ENCODE measurements at places on chromosomes 1 and 21. TPM values are rescaled to one million over a fixed set of nuclear protein-coding genes. Genes with fewer than 3 reads are reported as not detected.

DNA sequence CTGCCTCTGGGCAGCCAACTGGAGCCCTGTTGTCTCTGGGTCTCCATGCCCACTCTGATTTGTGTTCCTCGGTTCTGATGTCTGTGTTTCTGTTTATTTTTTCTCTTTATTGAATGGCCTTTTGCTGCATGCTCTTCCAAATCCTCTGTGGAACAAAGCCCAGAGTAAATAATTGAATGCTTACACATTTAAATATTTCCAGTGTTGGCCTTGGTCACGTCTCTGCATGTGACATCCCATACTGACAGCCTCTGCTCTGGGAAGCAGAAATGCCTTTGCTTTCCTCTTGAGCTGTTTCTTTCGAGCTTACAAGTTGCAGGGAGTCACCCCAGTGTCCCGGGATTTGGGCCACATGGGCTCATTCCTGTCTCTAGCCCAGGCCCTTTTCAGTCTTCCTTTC, 267.9 kb downstream of the PTPRU start:
- DNase-seq, result no peak

Gene CPLANE2
- total RNA-seq, result 6.4 TPM

- no peak for DNase-seq
These were observed 37.8 kb downstream of the FUBP1 start for GRCh38 chr1:77940921-77941570.

GRCh38 chr1:37394574-37395464, 79.6 kb upstream of the ZC3H12A start:
- DNase-seq, result peak; percentile 92

Gene OR2AK2
- total RNA-seq, result not detected

Gene SNX7
- total RNA-seq, result 27.1 TPM

DNA sequence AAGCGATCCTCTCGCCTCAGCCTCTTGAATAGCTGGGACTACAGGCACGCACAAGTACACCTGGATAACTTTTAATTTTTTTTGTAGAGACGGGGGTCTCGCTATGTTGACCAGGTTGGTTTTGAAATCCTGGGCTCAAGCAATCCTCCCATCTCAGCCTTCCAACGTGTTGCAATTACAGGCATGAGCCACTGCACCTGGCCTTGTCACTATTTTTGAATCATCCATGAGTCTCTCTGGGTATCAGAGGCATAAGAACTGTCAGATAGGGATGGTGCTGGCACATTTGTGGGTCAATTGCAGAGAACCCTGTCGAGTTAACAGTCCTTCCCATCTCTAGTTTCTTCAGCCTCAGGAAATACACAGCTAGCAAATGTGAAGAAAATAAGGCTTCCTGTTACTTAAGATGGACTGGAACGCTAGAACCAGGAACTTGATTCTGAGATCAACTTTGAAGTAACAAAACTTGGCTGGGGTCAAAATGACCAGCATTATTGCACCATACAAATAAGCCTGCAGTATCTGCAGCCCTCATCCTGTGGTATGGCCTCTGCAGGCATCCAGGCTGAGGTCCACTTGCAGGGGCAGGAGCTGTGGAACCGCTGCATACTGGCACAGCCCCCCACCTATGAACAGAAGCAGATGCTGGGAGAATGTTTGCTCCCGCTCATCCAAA, 124.3 kb upstream of the GADD45A start:
- DNase-seq, result no peak

Gene SLC66A1
- 29.5 TPM for total RNA-seq

GRCh38 chr1:6334261-6334993, 59.1 kb downstream of the ACOT7 start:
- no peak for DNase-seq

Gene SPRR2E
- not detected for total RNA-seq

DNA sequence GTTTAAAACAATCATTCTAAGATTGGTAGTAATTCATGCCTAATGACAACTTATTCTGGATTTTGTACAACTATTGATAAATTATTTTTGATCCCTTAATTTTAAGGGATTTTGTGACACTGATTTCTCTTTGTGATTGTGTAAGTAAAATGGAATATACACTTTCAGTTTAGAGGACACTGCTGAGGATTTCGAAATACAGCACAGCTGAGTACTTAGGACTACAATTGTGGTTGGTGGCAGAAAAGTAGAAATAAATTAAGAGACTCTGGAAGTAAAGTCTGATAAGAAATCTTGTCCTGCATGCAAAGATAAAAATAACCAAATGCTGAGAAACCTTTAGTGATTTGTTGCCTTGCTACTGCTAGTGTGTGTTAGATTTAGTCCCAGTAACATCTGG, 40.0 kb downstream of the TYW3 start:
- no peak for DNase-seq

GRCh38 chr1:30969903-30970302, 61.3 kb upstream of the SDC3 start:
- no peak for DNase-seq

DNA sequence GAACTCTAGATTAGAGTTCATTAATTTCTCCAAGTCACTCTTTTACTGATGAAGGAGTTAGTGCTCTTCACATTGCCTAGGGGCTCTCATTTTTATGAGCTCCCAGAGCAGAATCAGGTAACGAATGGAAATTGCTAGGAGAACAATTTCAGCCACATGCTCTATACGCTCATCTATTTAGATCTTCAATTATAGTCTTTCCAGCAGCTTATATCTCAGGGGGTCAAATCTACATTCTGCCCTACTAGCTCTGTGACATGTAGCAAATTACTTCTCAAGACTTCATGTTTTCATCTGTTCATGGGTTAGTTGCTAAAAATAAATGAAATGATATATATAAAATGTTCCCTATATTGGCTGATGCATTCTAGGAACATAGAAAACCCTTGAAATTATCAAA, 183.6 kb downstream of the PLPP3 start:
- DNase-seq, result no peak

Gene RER1
- total RNA-seq, result 133 TPM

DNA sequence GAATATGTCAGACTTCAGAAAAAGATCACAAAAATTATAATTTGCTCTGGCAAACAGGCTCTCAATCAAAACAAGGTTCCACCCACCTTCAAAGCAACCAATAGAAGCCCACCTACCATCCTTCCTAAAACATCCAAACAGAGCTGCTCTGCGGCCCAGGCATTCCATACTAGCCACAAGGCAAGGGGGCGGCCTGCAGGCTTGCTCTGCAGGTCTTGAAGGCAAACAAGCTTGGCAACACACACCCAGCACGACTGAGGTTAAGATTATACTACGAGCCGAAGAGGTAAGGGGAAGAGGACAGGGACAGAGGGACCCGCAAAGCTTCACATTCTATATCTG, 207.3 kb downstream of the SLC45A1 start:
- DNase-seq, result peak; percentile 37

All from H7 (cell line).